ENCODE measurements at places on chromosomes 6 and 20.

DNA sequence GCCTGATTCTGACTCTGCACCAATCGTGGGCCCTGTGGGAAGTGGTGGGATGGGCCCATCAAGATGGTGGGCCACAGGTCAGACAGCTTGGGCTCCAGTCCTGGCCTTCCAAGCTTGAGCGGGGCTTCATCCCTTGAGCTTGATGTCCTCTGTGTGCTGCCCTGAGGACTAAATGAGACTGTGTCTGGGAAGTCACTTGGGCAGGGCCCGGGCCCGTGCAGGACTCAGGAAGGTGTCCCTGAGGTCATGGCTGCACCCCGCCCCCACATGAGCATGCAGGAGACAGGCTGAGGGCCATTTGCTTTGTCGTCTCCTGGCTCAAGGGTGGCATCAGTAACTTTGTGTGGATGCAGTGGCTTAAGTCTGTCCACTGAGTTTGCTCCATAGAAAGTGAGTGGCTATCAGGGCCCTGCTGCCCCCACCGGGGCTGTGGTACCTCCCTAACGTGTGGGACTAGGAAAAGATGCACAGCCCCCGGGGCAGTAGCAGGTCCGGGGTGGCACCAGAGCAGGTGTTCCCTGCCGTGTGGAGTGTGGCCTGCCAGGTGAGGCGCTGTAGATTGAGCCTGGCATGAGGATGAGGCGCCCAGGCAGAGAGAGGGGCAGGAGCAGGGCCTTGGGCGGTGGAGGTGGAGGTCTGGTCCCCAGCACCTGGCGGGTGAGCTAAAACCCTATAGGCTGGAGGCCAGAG is 298.6 kb downstream of the TAF4 start:
- DNase-seq, result no peak

DNA sequence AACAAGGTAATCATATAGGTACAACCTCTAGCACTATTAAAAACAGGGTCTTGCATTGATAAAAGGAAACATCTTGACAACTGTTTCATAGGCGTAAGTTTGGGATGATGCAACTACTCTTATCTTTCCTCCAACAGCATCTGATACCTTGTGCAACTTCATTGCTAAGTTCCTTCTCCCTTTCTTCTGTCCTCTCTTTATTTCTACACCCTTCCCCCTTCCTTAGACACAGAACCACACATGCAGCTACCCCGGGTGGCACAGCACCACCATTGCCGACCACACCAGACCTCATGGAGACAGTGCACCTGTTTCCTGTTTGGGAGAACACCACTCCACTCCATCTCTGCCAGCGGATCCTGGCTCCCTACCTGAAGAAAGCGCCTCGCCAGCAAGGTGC is 14.4 kb downstream of the MYB start:
- no peak for DNase-seq

DNA sequence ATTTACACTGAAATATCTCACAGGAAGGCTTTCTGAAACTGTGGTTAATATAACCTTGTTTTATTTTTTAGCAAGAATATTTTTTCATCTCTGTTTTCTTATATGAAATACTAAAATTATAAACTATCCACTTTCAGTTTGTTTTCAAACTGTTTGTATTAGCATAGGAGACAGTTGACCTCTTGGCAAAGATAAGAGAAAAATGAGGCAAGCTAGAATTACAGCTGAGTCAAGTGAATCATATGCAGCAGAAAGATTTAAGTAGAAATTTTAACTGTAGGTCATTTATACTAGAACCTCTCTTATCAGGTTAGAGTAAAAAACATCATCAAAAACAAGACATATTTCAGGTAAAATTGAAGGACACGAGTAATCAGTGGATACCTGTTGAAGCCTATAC is 792.6 kb downstream of the PHF3 start:
- no peak for DNase-seq

DNA sequence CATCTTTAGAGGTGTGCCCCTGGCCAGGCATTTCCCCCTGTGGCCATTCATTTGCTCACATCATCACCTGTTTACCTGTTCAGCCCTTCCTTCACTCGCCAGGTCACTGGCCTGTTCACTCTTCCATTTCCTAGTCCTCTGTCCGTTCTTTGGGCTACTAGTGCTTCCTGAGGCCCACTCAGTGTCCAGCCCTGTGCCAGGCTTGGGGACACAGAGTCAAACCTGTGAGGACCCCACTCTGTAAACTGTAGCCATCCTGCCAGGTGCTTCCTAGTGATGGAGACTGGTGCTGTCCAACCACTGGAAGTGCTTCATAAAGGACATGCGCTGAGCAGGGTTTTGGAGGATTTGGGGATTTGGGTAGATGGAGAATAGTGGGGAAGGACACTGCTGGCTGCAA is 3.5 kb downstream of the DLGAP4 start:
- no peak for DNase-seq

- no peak for DNase-seq
Measured at GRCh38 chr6:1792989-1793388, 183.3 kb downstream of the FOXC1 start.

DNA sequence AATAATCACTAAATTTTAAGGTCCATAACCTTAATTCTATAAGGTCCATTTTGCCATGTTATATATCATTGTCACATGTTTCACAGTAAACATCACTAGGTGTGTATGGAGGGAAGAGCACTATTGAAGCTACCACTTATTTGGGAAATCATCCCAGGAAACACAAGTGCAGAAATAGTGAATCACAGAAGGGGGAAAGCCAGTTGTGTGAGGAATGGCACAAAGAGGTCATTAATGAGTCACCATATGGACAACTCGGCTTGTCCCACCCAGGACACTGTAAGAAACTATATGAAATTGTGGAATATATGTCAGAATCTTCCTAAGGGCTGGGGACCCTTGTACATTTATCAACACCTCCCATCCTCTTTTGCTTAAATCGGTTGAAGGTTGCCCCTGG is 13.7 kb downstream of the BTN3A1 start:
- DNase-seq, result no peak

DNA sequence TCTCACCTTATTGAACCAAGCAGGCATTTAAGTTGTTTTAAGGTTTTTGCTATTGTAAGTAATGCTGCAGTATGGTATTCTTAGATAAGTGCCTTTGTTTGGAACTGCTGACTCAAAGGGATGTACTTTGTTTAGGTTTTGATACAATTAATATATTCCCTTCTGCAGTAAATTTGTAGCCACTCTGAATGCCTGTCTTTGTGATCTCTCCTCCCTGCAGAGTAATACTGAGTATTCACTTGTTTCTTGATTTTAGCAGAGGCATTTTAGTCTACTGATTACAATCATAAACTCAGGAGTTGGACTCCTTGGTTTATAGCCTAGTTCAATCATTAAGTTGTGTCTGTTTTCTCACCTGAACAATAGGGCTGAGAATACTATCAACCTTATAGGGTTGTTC is 13.4 kb downstream of the CDS2 start:
- DNase-seq, result no peak

- peak; percentile 91 for DNase-seq
Measured at GRCh38 chr6:34986845-34987246, 97.8 kb downstream of the ANKS1A start.

GRCh38 chr6:132607544-132608233 is 16.4 kb downstream of the TAAR2 start:
- no peak for DNase-seq

GRCh38 chr20:41141153-41141815 is 3.9 kb downstream of the PLCG1 start:
- no peak for DNase-seq

GRCh38 chr20:44547419-44547818 is 25.5 kb upstream of the SERINC3 start:
- DNase-seq, result no peak

DNA sequence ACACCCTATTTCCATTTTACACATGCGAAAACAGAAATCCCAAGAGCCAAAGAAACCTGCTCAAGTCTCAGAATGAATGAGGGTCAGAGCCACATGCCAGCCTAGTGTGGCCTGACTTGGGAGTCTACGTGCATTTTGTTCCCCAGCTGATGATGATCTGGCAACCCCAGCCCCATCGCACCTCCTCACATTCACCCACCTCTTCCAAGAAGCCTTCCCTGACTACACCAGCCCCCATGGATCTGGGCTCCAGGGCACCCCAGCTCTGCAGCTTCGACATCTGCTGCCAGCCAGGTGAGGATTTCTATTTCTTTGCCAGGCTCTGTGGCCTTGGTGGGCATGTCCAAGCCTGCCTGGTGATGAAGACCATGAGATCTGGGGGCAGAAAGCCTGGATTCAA is 41.0 kb downstream of the ANGPT4 start:
- DNase-seq, result no peak

- no peak for DNase-seq
Measured at GRCh38 chr6:108423982-108424705, 129.3 kb downstream of the AFG1L start.

- peak; percentile 11 for DNase-seq
Measured at GRCh38 chr6:117425431-117426153, at the start of gene ROS1. ROS1 (minus strand) TSS chr6:117425942; CDS start chr6:117425656, 286 bp downstream.

DNA sequence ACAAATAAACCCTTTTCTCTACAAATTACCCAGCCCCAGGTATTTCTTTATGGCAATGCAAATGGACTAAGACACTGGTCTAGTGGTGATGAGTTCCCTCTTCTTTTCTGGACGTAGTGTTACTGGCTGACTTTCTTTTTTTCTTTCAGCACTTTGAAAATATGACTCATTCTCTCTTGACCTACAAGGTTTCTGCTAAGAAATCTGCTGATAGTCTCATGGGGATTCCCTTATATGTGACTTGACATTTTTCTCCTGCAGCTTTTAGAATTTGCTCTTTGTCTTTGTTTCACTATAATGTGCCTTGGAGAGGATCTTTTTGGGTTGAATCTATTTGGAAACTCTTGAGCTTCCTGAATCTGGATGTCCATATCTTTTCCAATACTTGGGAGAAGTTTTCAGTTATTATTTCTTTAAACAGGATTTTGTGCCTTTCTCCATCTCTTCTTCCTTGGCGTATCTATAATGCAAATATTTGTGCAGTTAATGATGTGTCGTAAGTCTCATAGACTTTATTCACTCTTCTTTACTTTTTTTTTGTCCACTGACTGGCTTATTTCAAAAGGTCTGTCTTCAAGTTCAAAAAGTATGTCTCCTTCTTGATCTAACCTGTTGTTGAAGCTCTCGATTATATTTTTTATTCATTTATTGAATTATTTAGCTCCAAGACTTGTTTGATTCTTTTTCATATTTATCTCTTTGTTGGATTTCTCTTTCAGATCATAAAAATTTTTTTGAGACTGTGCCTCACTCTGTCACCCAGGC is 42.2 kb upstream of the TPD52L1 start:
- no peak for DNase-seq

GRCh38 chr6:148689168-148689567 is 57.7 kb upstream of the UST start:
- DNase-seq, result no peak

GRCh38 chr20:44747166-44748004 is 1.7 kb downstream of the KCNK15 start:
- DNase-seq, result peak; percentile 84
